RWPE1 (cell line): ENCODE measurements at places on chromosomes 1 and 21.

- no peak for DNase-seq
These were observed 21.1 kb downstream of the ERG start for GRCh38 chr21:38477226-38477625.

DNA sequence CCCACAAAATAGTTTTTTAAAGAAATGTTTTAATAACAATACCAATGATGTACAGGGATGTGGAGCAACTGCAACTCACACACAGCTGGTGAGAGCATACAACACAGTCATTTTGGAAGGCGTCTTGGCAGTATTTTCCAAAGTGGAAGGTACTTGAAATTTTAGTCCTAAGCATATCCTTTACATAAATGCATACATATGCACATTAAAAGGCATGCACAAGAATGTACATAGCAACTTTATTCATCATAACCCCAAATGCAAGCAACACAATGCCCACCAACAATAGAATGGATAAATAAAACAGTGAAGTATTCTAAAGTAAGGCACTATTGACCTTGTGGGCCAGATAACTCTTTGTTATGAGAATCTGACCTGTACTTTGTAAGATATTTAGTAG, 310.1 kb upstream of the ADGRL2 start:
- no peak for DNase-seq

- DNase-seq, result no peak
These were observed 61.3 kb downstream of the TRIM11 start for GRCh38 chr1:228345201-228345930.

DNA sequence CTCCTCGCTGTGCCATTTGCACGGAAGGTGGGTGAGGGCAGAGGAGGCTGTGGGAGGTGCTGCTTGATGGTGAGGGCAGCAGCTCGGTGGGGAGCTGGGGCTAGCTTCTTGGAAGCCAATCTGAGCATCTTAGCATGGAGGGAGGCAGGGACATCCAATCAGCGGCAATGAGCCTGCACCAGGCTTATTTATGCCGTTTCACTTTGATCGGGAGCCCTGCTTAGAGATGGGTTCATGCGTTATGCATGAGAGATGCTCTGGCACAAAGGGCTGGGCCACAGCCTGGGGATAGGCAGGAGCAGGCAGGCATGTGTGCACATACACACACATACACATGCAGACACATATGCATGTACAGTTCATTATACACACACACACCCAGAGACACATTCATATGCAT, 220.2 kb downstream of the GRIK3 start:
- no peak for DNase-seq

GRCh38 chr1:54500107-54500431, 48.0 kb upstream of the ACOT11 start:
- DNase-seq, result no peak

GRCh38 chr1:224333309-224333926, 3.4 kb upstream of the NVL start:
- peak; percentile 46 for DNase-seq

DNA sequence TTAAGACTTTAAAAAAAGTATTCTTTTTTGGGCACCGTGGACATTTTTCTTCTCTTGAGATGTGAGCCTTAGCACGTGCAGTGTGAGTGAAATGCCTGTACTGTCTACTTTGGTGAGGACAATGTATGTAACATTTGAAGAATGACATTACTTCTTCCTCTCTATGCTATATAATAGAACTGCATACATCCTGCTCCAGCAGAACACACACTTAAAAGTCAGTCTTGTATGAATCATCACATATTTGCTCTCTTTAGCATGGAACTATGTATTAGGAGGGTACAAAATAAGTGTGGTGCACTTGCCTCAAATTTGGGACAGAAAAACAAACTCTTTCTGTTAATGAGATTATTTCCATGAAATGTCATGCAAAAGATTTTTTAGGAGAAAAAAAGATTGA, 358.4 kb upstream of the SGIP1 start:
- DNase-seq, result no peak

- no peak for DNase-seq
These were observed 4.7 kb downstream of the PGBD2 start for GRCh38 chr1:248910761-248911160.

- no peak for DNase-seq
These were observed 483.4 kb downstream of the PLPP3 start for GRCh38 chr1:56095696-56096665.

GRCh38 chr1:175599212-175599705, 144.1 kb downstream of the TNR start:
- no peak for DNase-seq

DNA sequence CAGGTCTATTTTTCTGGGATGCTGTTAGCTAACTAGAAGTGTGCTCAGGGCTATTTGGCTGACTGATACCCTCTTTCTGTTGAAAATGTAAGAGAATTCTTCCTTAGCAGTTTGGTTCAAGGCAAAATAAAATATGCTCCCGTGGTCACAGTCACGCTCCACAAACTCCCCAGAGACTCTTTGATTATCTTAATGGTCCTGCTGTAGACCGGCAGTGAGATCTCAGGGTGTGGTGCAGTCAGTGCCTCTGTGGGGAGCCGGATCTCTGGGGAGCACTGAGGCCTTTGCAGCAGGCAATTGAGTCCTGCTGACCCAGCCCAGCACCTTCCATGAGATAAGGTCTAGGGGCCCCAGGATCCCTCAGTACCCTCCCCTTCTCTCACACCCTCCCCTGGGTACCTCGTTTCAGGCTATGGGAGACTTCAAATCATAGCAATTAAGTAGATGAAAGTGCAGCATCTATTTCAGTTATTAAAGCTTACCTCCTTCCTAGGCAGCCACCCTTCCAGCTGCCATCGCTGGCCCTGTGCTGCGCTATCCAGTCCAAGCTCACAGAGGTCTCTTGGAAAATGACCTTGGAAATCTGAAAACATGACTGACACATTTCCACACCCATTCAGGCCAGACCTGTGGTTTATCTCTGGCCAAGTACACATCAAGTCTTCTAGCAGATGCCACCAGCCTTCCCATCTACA, 98.1 kb downstream of the SEC16B start:
- DNase-seq, result no peak

DNA sequence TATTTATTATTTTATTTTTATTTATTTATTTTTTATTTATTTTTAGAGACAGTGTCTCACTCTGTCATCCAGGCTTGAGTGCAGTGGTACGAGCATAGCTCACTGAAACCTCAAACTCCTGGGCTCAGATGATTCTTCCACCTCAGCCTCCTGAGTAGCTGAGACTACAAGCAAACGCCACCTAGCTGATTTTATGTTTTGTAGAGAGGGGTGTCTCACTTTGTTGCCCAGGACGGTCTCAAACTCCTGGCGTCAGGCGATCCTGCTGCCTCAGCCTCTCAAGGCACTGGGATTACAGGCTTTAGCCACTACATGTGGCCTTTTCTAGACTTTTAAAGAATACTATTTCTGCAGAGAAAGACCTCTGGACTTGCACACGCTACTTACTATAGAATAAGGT, 61.3 kb upstream of the C1orf53 start:
- no peak for DNase-seq

DNA sequence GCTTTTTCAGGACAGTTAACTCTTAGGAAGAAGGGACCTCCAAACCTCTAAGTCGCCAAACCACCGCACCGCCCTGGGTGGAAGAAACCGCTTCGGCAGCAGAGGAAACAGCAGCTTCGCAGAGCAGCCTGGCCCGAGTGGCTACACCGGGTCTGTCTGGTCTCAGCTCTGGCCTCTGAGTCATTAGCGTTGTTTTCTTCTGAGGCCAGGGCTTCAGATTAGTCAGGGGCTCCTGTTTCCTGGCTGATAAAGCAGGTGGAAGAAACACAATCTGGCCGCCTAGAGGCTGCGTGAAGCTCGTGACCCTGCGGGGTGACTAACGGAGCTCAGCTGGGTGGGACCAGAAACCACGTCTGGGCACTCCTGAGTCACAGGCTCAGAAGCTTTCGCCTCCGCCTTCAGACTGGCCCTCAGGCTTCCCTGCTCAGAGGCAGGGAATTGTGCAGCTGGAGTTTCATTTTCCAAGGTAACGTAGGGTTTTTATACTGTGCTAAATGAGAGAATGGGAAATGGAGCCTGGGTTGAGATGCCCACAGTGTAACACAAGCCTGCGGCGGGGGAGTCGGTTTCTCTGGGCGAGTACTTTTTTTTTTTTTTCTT, 44.9 kb downstream of the CHAF1B start:
- DNase-seq, result peak; percentile 98

DNA sequence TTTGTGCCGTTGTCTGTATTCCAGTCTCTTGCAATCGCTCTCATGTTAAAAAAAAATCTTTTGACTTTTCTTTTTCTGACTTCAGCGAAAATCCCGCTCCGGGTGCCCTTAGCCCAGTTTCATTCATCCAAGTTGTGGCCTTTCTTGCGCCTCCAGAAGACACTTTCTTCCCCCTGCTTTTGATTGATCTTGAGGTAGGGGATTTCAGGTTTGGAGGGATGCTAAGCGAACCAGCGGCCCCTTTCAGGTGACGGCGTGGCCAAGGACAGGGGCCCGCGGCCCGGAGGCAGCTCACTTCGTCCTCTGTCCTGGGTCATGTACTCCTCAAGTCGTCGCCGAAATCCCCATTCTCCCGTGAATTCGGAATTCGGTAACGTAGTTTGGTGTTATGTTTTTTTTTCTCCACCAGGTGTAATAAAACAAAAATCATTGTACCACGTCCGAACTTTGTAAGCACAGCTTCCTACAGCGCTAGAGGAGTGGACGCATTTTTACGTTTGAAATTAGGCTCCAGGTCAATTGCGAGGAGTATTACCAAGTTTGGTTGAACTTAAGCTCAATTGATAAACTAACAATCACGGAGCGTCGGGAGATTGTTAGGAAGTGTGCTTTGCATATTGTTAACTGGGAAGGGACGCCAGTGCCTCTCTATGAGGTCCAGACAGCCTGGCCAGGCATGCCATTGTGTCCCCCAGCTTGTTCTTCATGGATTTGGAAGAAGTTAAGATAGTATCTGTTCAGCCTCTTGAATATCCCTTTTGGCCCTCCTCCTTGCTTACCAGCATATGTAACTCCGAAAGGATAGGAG, 1.1 kb downstream of the MRPS6 start:
- peak; percentile 17 for DNase-seq

DNA sequence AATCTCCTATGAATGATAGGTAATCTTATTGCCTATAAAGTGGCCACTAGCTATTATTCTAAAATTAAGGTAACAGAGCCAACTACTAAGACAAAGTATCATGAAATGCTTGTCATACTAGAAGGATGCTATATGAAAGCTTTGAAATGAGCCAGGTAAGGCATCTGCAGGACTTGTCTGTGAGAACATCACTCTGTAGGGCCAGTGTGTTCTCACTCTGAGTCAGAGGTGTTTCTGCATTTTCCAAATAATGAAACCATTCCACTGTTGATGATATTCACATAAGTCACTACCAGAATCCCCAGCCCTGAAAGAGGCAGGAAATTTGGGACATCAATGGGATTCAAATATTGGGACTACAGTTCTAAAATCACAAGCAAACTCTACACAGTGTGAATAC, 25.8 kb upstream of the GBP5 start:
- DNase-seq, result no peak

- DNase-seq, result no peak
These were observed 11.7 kb downstream of the FAM151A start for GRCh38 chr1:54611621-54612020.

DNA sequence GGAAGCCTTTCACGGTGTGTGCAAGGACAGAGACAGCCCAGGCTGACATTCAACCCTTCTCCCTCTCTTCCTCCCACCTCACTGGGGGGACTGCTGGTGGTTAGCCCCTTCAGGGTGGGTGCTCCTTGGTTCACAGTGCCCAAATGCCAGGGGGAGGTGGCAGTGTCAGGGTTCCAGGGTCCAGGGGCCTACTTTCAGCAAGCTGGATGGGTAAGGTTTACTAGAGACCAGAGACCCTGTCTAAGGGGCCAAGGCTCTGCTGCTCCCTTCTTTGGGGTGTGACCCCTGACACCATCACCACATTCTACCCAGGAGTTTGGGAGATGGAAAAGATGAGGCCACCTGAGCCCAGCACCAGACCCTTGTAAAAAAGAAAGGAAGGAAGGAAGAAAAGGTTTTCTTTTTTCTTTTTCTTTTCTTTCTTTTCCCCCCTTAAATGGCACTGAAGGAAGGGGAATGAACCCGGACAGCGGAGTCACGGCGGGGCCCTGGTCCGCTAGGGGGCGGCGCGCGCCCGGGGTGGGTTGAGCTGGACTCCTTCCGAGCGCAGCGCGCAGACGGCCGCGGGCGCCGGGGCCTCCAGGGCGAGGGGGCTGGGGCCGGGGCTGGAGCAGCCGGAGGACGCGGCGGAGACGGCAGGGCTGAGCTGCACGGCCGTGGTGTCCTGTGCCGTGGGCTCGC, 18.8 kb downstream of the KNCN start:
- DNase-seq, result no peak

DNA sequence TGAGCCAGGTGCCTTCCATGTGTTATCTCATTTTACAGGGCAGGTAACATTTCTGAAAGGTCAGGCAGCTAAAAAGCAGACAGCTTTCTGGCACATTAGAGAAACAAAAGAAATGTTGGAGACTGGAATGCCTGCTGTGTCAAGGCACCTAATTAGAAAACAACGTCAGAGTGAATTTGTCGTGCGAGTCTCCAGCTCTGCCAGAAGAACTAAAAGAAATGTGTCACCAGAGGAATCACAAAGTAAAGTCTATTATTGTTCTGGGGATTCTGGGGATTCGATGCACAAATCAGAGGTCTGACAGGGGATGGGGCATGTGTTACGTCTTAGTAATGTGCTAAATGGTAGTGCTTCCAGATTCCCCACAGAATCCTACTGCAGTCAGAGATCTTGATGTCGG, 89.3 kb downstream of the EDEM3 start:
- no peak for DNase-seq
